ENCODE measurements at places on chromosomes 12 and 14.
A peak's percentile ranks its signal among the peaks of the same experiment; 100 is the strongest.

GRCh38 chr12:47078086-47078395, 1.4 kb upstream of the PCED1B start:
- DNase-seq, result no peak

DNA sequence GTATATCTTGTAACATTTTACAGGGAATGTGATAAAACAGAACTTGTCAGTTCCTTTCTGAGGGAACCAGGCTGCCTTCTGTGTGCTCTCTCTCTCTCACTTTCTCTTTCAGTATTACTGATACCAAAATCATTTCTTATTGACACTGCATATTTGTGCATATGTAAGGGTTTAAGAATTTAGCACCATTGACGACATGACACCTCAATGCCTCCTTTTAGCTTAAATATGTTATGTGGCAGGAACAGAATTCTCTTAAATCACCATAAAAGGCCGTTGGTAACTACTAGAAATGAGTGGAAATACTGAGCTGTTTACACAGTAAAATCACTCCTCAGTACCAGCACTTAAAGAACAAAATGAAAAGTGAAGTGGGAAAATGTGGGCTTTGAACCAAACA, 457.7 kb upstream of the SYT1 start:
- no peak for DNase-seq

DNA sequence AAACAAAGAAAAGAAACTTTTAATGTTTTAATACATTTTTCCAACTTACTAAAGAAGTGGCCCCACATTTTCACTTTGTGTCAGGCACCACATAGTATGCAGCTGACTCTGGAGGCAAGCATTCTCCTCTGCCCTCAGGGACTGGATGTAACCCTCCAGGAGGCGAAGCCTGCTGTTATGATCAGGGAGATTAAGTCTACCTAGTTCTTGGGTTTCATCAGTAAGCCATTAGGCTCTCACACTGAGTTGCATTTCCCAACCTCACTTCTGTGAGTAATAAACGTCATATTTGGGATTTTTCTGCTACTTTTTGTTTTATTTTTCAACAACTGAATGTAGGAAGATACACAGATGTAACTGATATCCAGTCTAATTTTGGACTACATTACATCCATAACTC, 101.2 kb upstream of the LRFN5 start:
- DNase-seq, result no peak

DNA sequence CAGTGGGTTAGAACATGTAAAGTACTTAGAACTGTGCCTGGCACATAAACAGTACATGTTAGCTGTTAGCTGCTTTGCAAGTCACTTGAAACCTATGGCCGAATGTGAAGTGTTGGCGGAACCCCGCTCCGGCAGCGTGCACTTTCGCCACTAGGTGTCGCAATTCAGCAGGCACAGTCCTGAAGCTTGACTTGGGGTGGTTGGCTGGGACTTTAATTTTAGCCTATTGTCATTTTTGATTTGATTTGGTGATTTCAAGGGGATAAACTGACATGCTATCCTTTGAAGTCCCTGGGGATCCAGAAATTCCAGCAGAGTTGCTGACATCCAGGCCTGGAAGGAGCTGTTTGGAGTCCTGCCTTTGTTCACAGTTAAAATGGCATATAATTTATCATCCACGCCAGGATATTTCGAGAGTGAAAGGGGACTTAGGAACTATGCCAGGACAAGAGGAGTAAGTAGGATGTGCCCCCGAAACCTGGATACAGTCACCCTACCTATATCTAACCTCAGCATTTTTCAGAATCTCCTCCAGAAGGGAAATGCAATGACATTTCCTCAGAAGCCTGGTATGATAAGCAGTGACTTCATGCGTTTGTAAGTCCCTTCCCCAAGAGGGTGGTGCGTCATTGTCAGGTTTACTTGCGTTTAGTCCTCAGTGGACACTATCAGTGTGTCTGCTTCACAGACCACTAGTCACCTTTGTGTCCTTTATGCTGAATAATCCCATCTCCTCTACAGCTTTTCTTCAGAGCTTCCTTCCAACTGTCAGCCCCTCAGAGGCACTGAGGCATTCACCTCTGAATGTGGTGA, 3.5 kb upstream of the TSPAN9 start:
- DNase-seq, result peak; percentile 69

- no peak for DNase-seq
Observed at GRCh38 chr12:11693067-11693466, 43.6 kb downstream of the ETV6 start.

GRCh38 chr12:86331012-86331411, 74.8 kb upstream of the MGAT4C start:
- no peak for DNase-seq

GRCh38 chr12:106736051-106736957, 38.2 kb upstream of the RIC8B start:
- no peak for DNase-seq

- DNase-seq, result no peak
Observed at GRCh38 chr12:98895086-98895651, 250.1 kb downstream of the APAF1 start.

DNA sequence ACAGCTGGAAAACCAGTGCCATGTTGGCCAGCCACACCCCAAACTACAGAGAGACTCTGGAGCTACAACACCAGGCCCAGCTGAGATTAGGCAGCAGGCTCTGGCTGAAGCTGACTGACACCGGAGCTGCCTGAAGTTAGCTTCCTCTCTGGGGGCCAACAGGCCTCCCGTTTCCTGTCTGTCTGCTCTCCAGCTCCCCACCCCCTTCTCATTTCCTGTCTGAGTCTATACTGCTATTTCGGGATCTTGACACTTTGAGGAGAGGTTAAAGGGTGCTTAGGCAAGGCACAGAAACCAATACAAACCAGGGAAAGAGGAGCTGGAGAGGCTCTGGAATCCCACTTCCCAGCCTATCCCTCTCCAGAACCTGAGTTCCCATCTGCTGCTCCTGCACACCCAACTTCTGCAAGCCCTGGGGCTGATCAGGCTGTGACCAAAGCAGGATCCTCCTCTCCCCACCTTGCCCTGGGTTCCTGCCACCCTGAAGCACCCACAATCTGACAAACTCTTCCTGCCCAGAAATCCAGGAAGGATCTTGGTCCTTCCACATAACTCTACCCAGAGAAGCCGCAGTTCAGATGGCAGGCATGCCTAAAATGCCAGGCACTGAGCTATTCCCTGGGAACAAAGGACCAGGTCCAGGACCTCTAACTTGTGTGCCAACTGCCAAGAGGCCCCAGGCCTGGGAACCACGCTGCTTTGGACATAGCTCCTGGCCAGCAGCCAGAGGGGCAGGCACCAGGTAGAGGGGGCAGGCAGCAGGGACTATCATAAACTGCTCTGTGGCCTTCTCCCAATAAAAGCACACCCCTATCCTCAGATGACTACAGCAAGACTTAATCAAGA, 39.9 kb downstream of the PRPF40B start:
- peak; percentile 59 for DNase-seq

GRCh38 chr12:108768591-108769500, 37.5 kb upstream of the CORO1C start:
- DNase-seq, result peak; percentile 3

GRCh38 chr14:31942166-31942841, 134.8 kb upstream of the ARHGAP5 start:
- no peak for DNase-seq

DNA sequence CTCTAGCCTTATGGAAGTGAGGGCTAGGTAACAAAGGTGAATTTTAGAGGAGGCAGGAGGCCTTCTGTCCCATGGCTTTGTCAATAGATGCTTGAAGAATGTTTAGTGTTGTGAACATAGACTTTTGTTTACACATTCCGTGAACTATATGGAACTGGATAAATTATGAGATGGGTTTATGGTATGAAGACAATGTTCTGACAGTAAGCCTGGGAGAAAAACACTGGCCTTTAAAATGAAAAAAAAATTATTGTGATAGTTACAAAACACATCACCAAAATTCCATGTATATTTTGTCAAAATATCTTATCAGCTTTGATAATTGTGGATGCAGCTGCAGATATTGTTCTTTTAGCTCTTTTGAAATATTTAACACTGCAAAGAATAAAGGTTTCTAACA, 251.5 kb upstream of the DCN start:
- no peak for DNase-seq

- no peak for DNase-seq
Observed at GRCh38 chr14:31543969-31544799, 17.0 kb upstream of the NUBPL start.

GRCh38 chr12:31118347-31119191, 44.9 kb downstream of the DDX11 start:
- DNase-seq, result peak; percentile 16

DNA sequence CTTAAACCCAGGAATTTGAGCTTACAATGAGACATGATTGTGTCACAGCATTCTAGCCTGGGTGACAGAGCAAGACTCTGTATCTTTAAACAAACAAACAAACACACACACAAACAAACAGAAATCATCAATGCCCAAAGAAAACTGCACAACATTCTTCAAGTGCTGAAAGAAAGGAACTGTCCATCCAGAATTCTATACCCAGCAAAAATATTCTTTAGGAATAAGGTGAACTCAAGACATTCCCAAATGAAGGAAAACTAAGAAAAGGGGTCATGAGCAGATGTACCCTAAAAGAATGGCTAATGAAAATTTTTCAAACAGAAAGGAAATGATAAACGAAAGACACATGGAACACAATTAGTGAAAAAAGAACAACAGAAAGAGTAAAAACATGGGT, 22.3 kb upstream of the RNF212B start:
- DNase-seq, result no peak

DNA sequence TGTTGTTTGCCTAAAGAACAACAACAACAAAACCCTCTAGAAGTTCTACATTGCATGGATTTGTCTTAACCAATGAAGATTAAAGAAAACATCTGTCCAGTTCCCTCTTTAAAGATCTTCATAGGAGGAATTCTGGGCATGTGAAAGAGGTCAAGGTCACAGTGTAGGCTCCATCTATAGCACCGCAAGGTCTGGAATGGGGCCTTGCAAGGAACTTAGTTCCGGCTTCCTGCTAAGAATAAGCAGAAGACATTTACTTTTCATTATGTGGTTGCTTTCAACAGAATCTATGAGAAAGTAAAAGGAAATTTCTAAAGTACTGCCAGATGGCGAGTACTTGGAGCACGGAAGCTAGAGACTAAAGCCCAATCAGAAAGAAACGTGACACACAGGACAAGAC, 57.2 kb upstream of the GNPNAT1 start:
- DNase-seq, result no peak

DNA sequence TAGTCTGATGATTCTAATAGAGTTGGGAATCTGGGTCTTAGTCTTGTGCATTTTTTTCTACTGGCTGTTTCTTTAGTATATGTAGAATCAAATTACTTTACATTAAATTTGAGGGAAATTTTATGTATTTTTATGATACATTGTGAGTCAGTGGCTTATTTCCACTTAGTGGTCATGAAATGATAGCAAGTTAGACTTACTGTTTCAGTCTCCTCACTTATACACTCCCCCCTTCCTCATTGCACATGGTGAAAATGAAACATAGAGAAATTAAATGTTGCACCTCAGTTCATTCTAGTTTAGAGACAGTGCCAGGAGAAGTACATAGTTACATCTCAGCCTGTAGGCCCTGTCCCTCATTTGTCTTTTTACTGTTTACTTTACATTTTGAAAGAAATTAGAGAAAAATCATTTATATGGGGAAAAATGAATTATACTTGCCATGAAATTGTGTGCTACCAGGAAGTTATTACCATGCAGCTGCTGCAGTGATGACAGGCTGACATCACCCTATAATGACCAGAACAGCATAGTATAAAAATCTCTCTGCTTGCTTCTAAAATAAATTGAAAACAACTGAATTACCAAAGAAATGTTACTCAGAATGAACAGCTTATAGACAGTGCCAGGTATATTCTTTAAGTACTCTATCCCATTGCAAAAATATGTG, 113.2 kb downstream of the TRMT5 start:
- DNase-seq, result no peak

DNA sequence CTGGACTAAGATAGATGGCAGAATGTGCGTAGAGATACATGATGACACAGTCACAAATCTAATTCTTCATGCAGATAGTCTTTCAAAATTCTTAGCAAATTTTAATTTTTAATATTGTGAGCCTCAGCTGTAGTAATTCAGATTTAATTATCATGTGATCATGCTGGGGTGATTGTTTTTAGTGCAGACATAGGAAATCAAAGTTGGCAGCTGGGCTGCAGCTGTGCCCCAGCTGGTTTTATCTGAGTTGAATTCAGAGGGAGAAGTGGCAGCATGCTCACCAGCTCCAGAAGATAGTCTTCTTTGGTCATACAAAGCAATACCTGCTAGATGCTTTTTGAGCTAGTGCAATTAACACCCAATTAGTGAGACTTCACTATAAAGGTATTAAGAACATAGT, 292.9 kb downstream of the RAD51B start:
- DNase-seq, result no peak

DNA sequence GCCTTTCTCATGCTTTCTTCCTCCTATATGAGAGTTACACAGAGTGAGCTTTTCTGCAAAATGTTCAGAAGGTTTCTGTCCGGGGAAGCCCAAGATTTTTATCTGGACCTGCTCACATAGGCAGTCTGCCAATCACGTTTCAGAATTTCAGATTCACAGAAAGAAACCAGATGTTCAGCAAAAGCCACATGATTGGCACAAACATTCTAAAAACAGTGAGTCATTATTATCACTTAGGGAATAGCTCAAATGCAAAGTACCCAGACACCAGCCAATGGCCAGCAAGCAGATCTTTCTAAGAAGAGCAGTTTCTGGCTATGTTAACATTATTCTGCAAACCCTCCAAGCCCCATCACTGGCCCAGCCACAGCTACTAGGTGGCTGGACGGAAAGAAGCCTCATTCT, 1558.5 kb upstream of the TMEM132C start:
- DNase-seq, result no peak

GRCh38 chr12:13071305-13072280, 27.4 kb downstream of the FAM234B start:
- no peak for DNase-seq

DNA sequence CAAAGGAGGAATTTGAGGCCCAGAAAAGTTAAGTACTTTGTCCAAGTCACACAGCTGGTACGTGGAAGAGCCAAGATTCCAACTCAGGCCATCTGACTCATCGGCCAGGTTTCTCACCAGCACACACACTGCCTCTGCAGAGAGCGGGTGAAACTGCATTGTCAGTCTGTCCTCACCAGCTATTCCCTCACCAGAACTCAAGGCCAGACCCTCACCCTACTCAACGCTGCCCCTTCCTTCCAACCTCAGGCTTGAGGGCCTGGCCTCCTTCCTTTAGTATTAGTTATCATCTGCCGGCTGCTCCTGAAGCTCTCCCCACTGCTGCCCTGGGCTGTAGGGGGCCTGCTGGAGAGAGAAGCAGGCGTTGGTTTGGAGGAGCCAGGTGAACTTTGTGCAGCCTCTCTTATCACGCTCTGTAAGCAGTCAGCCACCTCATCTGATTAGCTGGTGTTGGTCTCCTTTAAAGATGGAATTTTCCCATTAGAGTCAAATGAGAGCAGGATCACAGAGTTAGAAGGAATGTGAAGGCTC, 16.6 kb upstream of the PLEK2 start:
- DNase-seq, result no peak

All from stimulated activated CD4-positive, alpha-beta T cell treated with anti-CD3 and anti-CD28 coated beads, Interleukin-15, amount 100 ng/mL, for 1 hour (primary cell).